Natural killer cell treated with Interleukin-12 subunit alpha and Interleukin-12 subunit beta and Interleukin-15 and Interleukin-18, amount 100 ng/mL, for 72 hours (primary cell): ENCODE measurements at places on chromosomes 7 and 10. TPM values are rescaled to one million over a fixed set of nuclear protein-coding genes. Genes with fewer than 3 reads are reported as not detected.

PGAM2 gene
- not detected for total RNA-seq

DNA sequence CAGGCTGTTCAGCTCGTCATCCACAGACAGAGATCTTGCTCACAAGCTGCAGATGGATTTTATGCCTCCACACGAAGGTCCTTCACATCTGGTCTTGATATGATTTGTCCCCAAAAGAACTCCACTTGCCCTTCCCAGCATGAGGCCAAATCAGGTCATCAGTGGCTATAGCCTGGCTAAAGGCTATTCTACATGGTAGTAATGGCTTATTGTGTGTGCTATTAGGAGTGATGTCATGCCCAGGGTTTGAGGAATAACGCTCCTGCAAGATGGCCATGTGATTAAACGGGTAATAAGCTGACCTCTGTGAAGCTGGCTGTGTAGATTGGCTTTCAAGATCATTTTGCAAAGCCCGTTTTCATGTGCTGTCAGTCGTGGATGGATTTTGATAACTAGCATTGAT lies 313.8 kb downstream of the FRMD4A start:
- H3K36me3 ChIP-seq = peaks cover 10% of the 10 kb centered on the region
- no peak overlapping the region for H3K4me3 ChIP-seq
- H3K27ac ChIP-seq = no peak overlapping the region
- H3K4me1 ChIP-seq = no peaks in the 10 kb centered on the region
- DNase-seq = no peak

- H3K27ac ChIP-seq = no peak overlapping the region
- H3K4me3 ChIP-seq = no peak overlapping the region
- no peak for DNase-seq
Observed at GRCh38 chr10:86827639-86828038, 71.2 kb downstream of the BMPR1A start.

DNA sequence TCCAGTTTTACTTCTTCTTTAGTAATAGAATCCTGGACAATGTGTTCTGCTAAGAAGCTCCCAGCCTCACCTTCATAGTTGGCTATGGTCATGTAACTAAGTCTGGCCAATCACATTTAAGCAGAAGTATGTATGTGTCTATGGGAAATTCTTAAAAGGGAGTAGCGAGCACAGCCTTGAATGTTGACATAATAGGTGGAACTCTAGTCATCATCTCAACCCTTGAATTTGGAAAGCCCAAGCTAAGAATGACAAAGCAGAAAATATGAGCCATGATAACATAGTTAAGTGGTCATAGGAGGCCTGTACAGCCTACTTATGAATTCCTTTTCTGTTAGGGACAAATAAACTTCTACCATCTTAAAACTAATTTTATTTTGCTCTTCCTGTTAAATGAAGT lies 134.1 kb downstream of the MAGI2 start:
- no peak for DNase-seq
- no peak overlapping the region for H3K4me3 ChIP-seq
- H3K36me3 ChIP-seq = peaks cover 5% of the 10 kb centered on the region
- no peaks in the 10 kb centered on the region for H3K4me1 ChIP-seq
- H3K27me3 ChIP-seq = no peaks in the 10 kb centered on the region

GRCh38 chr7:117941138-117941810 lies 68.0 kb upstream of the CTTNBP2 start:
- no peak overlapping the region for H3K4me3 ChIP-seq
- no peak for DNase-seq
- H3K4me1 ChIP-seq = no peaks in the 10 kb centered on the region

STEAP1B gene
- total RNA-seq = 1.2 TPM

WDR86 gene
- total RNA-seq = not detected

- H3K4me1 ChIP-seq = no peaks in the 10 kb centered on the region
- no peak overlapping the region for H3K4me3 ChIP-seq
- no peak overlapping the region for H3K27ac ChIP-seq
- no peaks in the 10 kb centered on the region for H3K36me3 ChIP-seq
- DNase-seq = no peak
Observed at GRCh38 chr10:90318659-90319058, 539.2 kb downstream of the HTR7 start.

- no peak overlapping the region for H3K4me3 ChIP-seq
- DNase-seq = no peak
- H3K36me3 ChIP-seq = no peaks in the 10 kb centered on the region
- peaks cover 14% of the 10 kb centered on the region for H3K27me3 ChIP-seq
- no peak overlapping the region for H3K27ac ChIP-seq
- no peaks in the 10 kb centered on the region for H3K4me1 ChIP-seq
Observed at GRCh38 chr7:46237466-46237865, 316.4 kb upstream of the IGFBP3 start.

GRCh38 chr10:11682267-11682683 lies 59.9 kb upstream of the ECHDC3 start:
- H3K36me3 ChIP-seq = no peaks in the 10 kb centered on the region
- no peak overlapping the region for H3K27ac ChIP-seq
- peaks cover 7% of the 10 kb centered on the region for H3K27me3 ChIP-seq
- H3K4me3 ChIP-seq = no peak overlapping the region

- H3K4me3 ChIP-seq = peak overlapping the region; percentile 18
- peak; percentile 64 for DNase-seq
- H3K27me3 ChIP-seq = peaks cover 7% of the 10 kb centered on the region
- peak overlapping the region; percentile 24 for H3K27ac ChIP-seq
- H3K36me3 ChIP-seq = peaks cover 4% of the 10 kb centered on the region
Observed at GRCh38 chr10:49309691-49310411, 10.9 kb downstream of the C10orf71 start.

DNA sequence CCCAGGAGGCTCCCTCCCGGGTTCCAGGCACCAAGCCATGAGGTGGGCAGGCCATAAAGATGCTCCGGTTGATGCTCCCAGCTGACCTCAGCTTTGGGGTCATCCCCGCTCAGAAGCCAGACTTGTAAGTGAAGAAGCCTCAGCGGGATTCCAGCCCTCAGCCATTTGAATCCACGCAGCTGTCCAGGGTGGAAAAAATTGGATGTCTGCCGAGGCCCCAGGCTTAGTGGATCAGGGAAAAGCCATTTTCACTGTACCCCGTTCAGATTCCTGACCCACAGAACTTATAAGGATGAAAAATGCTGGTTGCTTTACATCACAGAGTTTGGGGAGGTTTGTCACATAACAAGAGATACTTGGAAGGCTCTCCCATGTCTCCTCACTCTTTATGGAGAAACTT lies 49.2 kb upstream of the CPN1 start:
- no peak for DNase-seq
- H3K27me3 ChIP-seq = peaks cover 12% of the 10 kb centered on the region
- no peak overlapping the region for H3K4me3 ChIP-seq
- peaks cover 5% of the 10 kb centered on the region for H3K4me1 ChIP-seq
- no peak overlapping the region for H3K27ac ChIP-seq
- H3K36me3 ChIP-seq = no peaks in the 10 kb centered on the region

DNA sequence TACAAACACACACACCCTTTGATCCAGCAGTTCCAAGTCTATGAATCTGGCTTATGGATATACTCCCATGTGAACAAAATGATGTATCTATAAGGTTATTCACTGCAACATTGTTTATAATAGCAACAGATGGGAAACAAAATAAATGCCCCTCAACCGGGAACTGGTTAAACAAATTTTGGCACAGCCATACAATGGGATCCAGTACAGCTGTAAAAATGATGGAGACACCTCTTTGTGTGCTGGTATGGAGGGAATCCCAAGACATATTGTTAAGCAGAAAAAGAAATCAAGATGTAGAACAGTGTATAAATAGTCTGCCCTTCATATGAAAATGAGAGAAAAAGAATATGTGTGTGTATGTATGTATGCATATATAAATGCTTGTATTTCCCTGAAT lies 155.5 kb downstream of the SNX10 start:
- H3K36me3 ChIP-seq = no peaks in the 10 kb centered on the region
- no peaks in the 10 kb centered on the region for H3K4me1 ChIP-seq
- H3K27ac ChIP-seq = no peak overlapping the region
- DNase-seq = no peak
- H3K4me3 ChIP-seq = no peak overlapping the region
- H3K27me3 ChIP-seq = peaks cover 13% of the 10 kb centered on the region

TMEM273 gene
- total RNA-seq = 86.0 TPM

DNA sequence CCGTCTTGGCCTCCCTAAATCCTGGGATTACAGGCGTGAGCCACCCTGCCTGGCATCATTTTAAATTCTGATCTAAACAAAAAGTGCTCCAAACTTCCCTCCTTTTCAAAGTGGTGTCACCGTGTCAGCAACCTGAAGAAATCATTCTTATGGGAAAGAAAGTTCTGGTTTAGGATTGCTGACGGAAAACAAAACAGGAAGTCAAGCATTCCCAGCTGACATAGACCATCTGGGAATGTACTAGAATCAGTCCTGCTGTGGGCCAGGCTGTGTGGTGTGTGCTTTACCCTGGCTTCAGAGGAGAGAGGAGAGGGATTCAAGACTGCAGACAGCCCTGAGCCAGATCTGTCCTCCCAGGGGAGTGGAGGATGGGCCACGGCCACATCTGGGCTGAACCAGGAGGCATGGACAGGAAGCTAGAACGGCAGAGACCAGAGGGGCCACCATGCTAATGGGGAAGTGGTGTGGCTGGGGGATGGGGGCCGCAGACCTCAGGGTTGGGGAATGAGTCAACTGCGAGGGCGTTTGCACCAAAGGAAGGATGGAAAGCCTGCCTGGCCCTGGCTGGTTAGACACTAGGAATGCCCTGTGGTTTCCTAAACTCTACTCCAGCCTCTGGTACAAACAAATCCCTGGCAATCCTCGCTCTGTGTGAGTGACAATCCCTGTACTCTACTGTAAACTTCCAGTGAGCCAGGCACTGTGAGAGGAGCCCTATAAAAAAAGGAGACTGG lies 16.7 kb upstream of the CLIP2 start:
- H3K4me3 ChIP-seq = peak overlapping the region; percentile 75
- peak; percentile 79 for DNase-seq
- no peaks in the 10 kb centered on the region for H3K27me3 ChIP-seq
- H3K36me3 ChIP-seq = no peaks in the 10 kb centered on the region
- peaks cover 8% of the 10 kb centered on the region for H3K4me1 ChIP-seq

DNA sequence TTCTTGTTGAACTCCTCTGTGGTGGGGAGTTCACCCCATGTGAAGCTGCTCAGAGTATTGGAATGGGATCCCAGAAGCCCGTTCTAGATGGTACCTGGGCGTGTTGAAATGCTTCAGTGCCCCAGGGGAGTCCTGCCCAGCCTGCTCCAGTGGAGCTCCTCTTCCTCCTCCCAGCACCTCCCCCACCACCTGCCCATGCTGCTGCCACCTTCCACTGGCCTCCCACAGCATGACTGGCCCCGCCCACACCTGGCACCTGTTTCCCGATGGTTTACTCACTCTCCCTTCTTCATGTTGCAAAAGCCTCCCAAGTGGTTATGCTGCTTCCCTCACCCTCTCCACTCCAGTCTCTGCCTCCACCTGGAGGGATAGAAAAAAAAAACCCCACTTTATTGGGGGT lies 32.2 kb upstream of the PCBD1 start:
- no peaks in the 10 kb centered on the region for H3K4me1 ChIP-seq
- H3K27me3 ChIP-seq = no peaks in the 10 kb centered on the region
- H3K36me3 ChIP-seq = no peaks in the 10 kb centered on the region

C1QL3 gene
- not detected for total RNA-seq

DNA sequence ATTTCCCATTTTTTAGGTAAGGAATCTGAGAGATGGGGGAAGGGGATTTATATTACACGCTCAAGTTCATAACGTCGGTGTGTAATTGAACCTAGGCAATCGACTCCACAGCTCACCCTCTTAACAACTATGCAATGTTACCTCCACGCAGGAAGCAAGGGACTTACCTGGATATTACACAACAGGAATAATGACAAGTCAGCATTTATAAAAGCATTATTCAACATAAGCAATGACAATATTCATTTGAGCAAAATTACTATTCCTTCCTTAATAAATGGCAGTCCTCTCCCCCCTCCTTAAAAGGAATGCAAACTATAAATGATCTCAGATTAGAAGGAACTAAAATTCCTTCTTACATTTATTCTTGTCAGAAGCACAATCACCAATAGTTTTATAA lies 104.0 kb downstream of the PCLO start:
- H3K4me3 ChIP-seq = no peak overlapping the region
- no peaks in the 10 kb centered on the region for H3K36me3 ChIP-seq
- no peaks in the 10 kb centered on the region for H3K27me3 ChIP-seq
- no peak overlapping the region for H3K27ac ChIP-seq
- H3K4me1 ChIP-seq = no peaks in the 10 kb centered on the region

- no peak overlapping the region for H3K27ac ChIP-seq
- H3K4me1 ChIP-seq = no peaks in the 10 kb centered on the region
- H3K36me3 ChIP-seq = no peaks in the 10 kb centered on the region
- no peak for DNase-seq
Observed at GRCh38 chr7:8668627-8669500, 235.5 kb downstream of the NXPH1 start.

FGF8 gene
- total RNA-seq = not detected

DNA sequence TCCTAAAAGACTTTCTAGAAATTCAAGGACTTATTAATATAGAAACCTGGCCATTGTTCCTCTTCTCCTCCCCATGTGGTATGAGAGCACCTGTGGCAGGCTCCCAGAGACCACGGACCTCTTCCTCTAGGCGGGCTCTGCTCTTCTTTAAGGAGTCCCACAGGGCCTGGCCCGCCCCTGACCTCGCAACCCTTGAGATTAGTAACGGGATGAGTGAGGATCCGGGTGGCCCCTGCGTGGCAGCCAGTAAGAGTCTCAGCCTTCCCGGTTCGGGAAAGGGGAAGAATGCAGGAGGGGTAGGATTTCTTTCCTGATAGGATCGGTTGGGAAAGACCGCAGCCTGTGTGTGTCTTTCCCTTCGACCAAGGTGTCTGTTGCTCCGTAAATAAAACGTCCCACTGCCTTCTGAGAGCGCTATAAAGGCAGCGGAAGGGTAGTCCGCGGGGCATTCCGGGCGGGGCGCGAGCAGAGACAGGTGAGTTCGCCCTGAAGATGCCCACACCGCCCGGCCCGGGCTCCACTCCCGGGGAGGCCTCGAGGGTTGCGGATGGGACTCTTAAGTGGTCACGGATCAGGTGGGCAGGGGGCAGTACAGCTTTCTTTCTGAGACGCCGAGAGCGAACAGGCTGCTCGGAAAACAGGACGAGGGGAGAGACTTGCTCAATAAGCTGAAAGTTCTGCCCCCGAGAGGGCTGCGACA lies at the start of gene SLC26A4:
SLC26A4 (plus strand) TSS at position 448 of the 700 bp plus-strand sequence. CDS start 814 bp downstream, outside the sequence.
- peaks cover 40% of the 10 kb centered on the region for H3K27me3 ChIP-seq
- peak within 1 kb of the TSS; percentile 76 for H3K4me3 ChIP-seq
- DNase-seq = no peak
- H3K36me3 ChIP-seq = no peaks in the 10 kb centered on the region

DNA sequence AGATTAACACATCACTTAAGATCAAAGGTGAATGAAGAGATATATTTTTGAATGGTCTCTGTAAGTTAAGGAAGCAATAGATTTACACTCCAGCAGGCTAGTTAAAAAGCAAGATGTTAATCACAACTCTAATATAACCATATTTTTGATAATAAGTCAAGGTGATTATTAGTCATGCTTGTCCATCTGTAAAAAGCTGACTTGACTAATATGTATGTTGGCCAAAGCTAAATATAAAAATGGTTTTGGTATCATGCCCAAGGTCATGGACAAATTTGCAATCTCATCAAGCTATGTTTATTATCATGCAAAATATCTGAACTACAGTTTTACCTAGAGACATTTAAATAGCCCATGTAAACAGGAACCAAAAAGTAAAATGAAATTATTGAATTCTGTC lies 102.6 kb upstream of the CSTF2T start:
- no peak for DNase-seq
- H3K27ac ChIP-seq = no peak overlapping the region
- no peaks in the 10 kb centered on the region for H3K36me3 ChIP-seq
- H3K27me3 ChIP-seq = no peaks in the 10 kb centered on the region

GRCh38 chr7:101945034-101945758 lies 127.8 kb downstream of the CUX1 start:
- DNase-seq = peak; percentile 38
- no peak overlapping the region for H3K27ac ChIP-seq
- no peaks in the 10 kb centered on the region for H3K36me3 ChIP-seq
- no peaks in the 10 kb centered on the region for H3K27me3 ChIP-seq
- H3K4me1 ChIP-seq = peaks cover 13% of the 10 kb centered on the region

LIPJ gene
- not detected for total RNA-seq
